ENCODE measurements at places on chromosomes 3 and 15.

DNA sequence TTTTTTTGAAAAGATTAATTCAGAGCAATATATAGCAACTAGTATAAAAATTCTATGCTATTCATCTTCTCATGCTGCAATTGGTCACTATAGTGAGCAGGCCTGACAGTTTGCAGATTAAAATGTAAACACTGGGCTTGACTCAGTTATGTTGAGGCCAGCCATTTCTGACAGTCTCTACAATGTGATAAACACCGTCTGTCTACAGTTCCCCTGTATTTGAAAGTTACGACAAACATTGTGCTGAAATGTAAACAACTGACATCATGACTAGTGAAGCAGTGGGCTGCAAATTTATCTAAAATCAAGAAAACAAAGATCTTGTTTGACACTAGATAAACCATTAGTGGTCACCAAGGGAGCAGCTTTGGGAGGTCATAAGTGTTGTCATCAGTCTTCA, 197.4 kb downstream of the ISL2 start:
- DNase-seq = no peak

- no peak for DNase-seq
Observed at GRCh38 chr3:23106666-23107065, 96.5 kb upstream of the UBE2E2 start.

- DNase-seq = no peak
Observed at GRCh38 chr3:170608475-170608874, 22.6 kb upstream of the SLC7A14 start.

- DNase-seq = no peak
Observed at GRCh38 chr3:63955830-63956545, 43.8 kb upstream of the SCAANT1 start.

GRCh38 chr3:42214565-42215283, 51.3 kb downstream of the CCK start:
- no peak for DNase-seq

DNA sequence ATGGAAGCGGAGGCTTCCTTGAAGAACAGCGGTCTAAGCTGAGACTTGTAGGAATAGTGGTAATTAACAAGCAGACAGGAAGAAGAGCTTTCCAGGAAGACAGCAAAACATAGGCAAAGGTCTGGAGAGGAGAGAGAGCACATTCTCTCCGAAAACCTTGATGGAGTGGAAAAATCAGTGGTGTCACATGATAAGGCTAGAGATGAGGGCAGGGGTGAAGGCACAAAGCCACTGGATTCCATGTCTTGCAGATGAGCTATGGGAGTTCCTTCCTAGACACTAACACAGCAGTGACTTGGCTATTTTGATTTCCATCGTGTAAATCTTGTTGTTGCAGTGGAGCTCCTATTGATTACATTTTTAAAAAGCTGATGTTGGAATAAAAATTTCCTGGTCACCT, 132.0 kb downstream of the MCTP2 start:
- DNase-seq = no peak

- DNase-seq = no peak
Observed at GRCh38 chr3:113286524-113286923, 75.2 kb downstream of the BOC start.

GRCh38 chr3:134910026-134910425, 115.0 kb downstream of the EPHB1 start:
- DNase-seq = no peak

Measured in midbrain (tissue), 1 donor.